Right ventricle myocardium superior (tissue), 1 donor: ENCODE measurements at places on chromosomes 1 and 21. TPM values are rescaled to one million over a fixed set of nuclear protein-coding genes. Genes with fewer than 3 reads are reported as not detected.

Gene IRF2BP2
- 119 TPM for total RNA-seq

Gene GBP6
- 0.13 TPM for total RNA-seq

Gene MAP1LC3C
- 0.24 TPM for total RNA-seq

Gene OR2T11
- total RNA-seq, result not detected

Gene PYHIN1
- total RNA-seq, result 0.22 TPM

Gene CREB3L4
- total RNA-seq, result 4.1 TPM

Gene S100A7A
- total RNA-seq, result not detected
